Left ventricle myocardium inferior (tissue), 1 donor: ENCODE measurements at places on chromosomes 2 and 18. TPM values are rescaled to one million over a fixed set of nuclear protein-coding genes. Genes with fewer than 3 reads are reported as not detected.
A peak's percentile ranks its signal among the peaks of the same experiment; 100 is the strongest.

Gene EFR3B
- total RNA-seq = 8.7 TPM

GRCh38 chr18:9839211-9839610, 46.6 kb upstream of the TXNDC2 start:
- H3K27me3 ChIP-seq = no peaks in the 10 kb centered on the region
- H3K4me3 ChIP-seq = no peak overlapping the region
- H3K4me1 ChIP-seq = peaks cover 42% of the 10 kb centered on the region
- peak overlapping the region; percentile 84 for H3K27ac ChIP-seq

DNA sequence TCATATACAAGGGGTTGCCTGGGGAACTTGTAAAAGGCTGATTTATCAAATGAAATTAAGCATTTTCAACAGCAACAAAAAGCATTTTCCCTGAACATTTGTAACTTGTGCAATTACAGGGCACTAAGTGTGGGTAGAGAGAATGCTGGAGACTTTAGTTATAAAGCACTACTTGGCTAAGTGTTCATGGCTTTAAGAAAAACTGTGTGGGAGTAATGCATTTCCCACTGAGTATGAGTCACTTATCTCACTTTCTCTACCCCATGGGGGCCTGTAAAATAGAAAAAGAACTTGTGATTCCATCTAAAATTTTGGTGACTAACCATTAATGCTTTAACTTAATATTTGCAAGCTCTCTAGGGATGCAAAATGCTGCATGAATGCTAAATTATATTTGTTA, 193.4 kb downstream of the CCDC102B start:
- H3K36me3 ChIP-seq = no peaks in the 10 kb centered on the region
- no peak overlapping the region for H3K27ac ChIP-seq
- DNase-seq = no peak
- no peaks in the 10 kb centered on the region for H3K27me3 ChIP-seq
- H3K4me3 ChIP-seq = no peak overlapping the region

- DNase-seq = no peak
- H3K27me3 ChIP-seq = peaks cover 40% of the 10 kb centered on the region
- no peak overlapping the region for H3K27ac ChIP-seq
- peaks cover 63% of the 10 kb centered on the region for H3K4me1 ChIP-seq
These were observed 2.2 kb downstream of the ITM2C start for GRCh38 chr2:230866756-230867523.

DNA sequence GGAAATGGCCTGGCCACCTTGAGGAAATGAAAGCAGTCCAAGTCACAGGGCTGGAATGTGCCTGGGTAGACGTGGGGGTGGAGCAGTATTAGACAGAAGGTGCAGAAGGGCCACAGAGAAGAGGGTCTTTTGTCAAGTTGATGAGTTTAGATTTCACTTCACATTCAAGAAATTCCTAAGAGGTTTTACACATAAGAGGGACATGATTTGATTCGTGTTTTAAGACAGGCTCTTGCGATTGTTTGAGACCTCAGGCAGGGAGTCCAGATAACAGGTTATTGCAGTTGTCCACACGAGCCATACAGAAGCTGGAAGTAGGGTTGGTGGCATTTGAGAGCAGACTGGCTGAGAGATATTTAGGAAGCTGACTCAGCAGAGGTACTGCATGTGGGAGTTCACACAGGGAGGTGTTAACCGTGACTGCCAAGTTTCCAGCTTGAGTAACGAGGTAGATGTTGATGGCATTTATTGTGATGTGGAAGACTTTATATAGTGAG, 64.6 kb downstream of the NEB start:
- no peak overlapping the region for H3K4me3 ChIP-seq
- DNase-seq = no peak
- H3K4me1 ChIP-seq = peaks cover 19% of the 10 kb centered on the region
- H3K27me3 ChIP-seq = no peaks in the 10 kb centered on the region
- H3K27ac ChIP-seq = no peak overlapping the region

Gene PROKR1
- not detected for total RNA-seq

Gene OSGEPL1
- total RNA-seq = 9.8 TPM

Gene SLC4A3
- 426 TPM for total RNA-seq

Gene AMER3
- not detected for total RNA-seq

GRCh38 chr2:176390276-176391147, 121.3 kb downstream of the MTX2 start:
- no peak overlapping the region for H3K27ac ChIP-seq
- no peaks in the 10 kb centered on the region for H3K36me3 ChIP-seq
- DNase-seq = no peak
- H3K4me3 ChIP-seq = no peak overlapping the region

DNA sequence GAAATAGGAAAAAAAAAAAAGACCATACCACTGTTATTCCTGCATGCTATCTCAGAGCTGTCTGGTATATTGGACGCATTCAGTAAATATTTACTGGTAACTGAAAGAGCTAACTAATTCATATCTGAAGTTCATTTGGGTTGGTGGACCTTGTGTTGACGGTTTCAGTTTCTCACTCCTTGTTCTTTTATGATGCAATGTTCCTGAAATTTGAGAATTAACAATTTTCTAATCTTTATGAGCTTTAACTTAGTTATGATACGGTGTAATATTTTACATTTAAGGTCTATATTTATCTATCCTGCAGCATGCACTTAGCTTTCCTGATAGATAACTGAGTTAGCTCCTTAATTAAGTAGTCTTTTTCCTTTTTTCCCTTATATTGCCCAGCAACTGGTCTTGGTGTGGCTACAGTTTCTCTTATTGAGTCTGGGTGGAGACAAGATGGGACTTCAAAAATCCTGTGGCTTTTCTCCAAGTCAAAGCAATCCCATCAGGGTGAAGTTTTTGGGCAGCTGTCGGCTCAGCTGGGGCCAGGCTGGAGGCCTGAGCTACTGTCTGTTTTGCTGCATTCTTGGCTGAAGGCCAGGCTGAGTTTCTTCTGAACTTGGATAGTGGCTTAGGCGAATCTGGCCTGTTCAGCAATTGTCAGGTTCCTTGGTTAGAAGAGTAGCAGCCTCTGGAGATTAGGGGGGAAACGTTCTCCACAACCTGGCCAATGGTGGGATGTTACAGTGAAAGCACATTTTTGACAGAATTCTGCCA, 78.4 kb upstream of the MEX3C start:
- DNase-seq = peak; percentile 36
- H3K27ac ChIP-seq = no peak overlapping the region
- no peaks in the 10 kb centered on the region for H3K27me3 ChIP-seq
- H3K4me1 ChIP-seq = peaks cover 9% of the 10 kb centered on the region
- H3K36me3 ChIP-seq = no peaks in the 10 kb centered on the region

GRCh38 chr2:219681694-219682300, 54.4 kb downstream of the SLC4A3 start:
- no peaks in the 10 kb centered on the region for H3K36me3 ChIP-seq
- H3K27me3 ChIP-seq = peaks cover 5% of the 10 kb centered on the region
- peak overlapping the region; percentile 16 for H3K27ac ChIP-seq

DNA sequence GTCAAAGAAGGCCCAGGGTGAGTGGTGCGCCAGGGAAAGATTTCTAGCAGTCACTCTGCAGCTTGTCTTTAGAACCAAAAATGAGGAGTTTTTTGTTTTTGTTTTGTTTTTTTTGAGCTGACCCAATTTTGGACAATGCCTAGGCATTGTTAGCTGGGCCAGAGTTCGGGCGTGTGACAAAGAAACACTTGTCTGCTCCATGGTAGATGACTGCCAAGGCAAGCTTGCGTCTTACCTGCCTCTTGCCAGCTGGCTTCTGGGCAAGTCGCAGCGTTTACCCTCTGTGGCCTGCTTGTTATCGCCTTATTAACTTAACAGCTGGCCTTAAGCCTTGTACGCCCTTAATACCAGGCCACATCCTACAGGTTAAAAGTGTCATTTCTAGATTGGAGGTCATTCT, 114.3 kb downstream of the GALNT1 start:
- no peak overlapping the region for H3K4me3 ChIP-seq
- peak; percentile 75 for DNase-seq
- peaks cover 21% of the 10 kb centered on the region for H3K4me1 ChIP-seq
- H3K27ac ChIP-seq = peak overlapping the region; percentile 73

DNA sequence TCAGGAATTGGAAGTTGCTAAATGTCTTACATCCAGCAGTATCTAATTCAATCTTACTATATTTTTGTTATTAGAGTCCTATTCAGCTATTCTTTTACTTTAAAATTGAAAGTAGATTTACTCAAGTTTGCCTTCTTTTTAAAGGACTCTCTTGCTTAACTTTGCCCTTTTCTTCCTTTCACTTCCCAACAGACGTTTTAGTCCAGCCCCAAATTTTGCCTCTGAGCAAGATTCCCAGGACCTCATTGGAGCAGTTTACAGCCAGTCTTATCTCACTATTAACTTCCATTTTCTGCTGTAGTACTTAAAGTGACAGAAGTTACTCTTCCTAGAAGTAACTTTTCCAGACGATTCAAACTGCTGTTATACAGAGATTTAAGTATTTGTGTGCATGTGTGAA, 1.7 kb upstream of the PRKD3 start:
- peak overlapping the region; percentile 93 for H3K27ac ChIP-seq
- no peaks in the 10 kb centered on the region for H3K27me3 ChIP-seq
- DNase-seq = no peak
- H3K36me3 ChIP-seq = no peaks in the 10 kb centered on the region
- H3K4me3 ChIP-seq = peak overlapping the region; percentile 89

Gene PAX8
- total RNA-seq = 0.44 TPM

DNA sequence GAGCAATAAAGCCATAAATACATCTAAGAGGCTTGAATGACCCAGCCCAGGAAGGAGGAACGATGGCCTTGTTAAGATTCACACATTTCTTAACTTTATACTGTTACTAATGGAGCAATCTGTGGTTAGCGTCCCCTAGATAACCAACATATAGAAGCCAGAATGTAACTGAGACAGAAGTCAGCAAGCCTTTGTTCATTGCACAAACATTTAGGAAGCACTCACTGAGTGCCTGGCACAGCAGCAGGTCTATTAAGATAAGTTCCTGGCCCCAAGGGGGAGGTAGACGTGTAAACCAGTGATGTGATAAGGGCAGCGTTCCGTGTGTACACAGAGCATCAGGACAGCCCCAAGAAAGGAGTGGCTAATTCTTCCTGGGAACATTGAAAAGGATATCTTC, 63.6 kb upstream of the ATL2 start:
- no peak overlapping the region for H3K4me3 ChIP-seq
- H3K36me3 ChIP-seq = no peaks in the 10 kb centered on the region
- H3K27ac ChIP-seq = no peak overlapping the region
- no peaks in the 10 kb centered on the region for H3K27me3 ChIP-seq

DNA sequence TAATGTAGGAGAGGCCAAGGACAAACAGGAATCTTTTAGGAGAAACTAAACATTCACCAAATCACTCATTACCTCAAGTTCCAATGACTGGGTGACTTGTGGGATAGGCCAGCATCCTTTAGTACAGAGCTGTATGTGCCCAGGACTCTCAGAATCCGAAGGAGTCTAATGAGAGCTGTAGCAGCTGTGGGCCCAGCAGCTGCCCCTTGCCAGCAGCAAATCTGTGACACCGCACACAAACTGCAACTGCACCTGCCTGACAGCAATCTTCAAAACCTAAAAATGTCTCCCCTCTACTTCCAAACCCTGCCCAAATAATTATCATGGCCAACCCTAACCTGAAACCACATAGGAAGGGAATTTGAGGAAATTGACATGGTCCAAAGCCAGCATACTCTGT, 44.5 kb upstream of the ACVR2A start:
- no peak for DNase-seq
- no peak overlapping the region for H3K27ac ChIP-seq
- no peaks in the 10 kb centered on the region for H3K36me3 ChIP-seq
- H3K27me3 ChIP-seq = no peaks in the 10 kb centered on the region
- no peaks in the 10 kb centered on the region for H3K4me1 ChIP-seq

DNA sequence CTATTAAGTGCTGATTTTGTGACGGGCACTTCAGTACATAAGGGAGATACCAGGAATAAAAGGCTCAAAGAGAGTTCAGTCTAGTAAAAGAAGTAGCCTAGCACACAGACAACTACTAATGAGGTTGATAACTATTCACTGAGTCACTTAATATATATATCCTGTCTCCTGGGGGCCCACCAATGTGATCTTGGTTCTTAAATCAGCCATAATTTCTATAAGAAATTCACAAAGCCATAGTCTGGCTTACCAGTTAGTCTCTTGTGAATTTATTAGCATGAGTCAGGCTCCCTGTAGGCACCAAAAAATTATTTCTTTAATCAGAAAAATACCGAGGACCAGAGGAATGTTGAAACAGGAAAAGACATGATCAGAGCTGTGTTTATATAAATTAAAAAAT, 10.4 kb downstream of the KCNE4 start:
- H3K4me3 ChIP-seq = no peak overlapping the region
- H3K27ac ChIP-seq = no peak overlapping the region
- DNase-seq = no peak
- H3K36me3 ChIP-seq = no peaks in the 10 kb centered on the region

- H3K27me3 ChIP-seq = peaks cover 37% of the 10 kb centered on the region
- DNase-seq = no peak
- H3K27ac ChIP-seq = no peak overlapping the region
- H3K36me3 ChIP-seq = no peaks in the 10 kb centered on the region
These were observed 159.7 kb upstream of the ZNF236 start for GRCh38 chr18:76662626-76663025.

- no peak overlapping the region for H3K27ac ChIP-seq
- no peak for DNase-seq
- H3K4me3 ChIP-seq = no peak overlapping the region
- no peaks in the 10 kb centered on the region for H3K27me3 ChIP-seq
These were observed 22.5 kb downstream of the FAM210A start for GRCh38 chr18:13703899-13704298.

DNA sequence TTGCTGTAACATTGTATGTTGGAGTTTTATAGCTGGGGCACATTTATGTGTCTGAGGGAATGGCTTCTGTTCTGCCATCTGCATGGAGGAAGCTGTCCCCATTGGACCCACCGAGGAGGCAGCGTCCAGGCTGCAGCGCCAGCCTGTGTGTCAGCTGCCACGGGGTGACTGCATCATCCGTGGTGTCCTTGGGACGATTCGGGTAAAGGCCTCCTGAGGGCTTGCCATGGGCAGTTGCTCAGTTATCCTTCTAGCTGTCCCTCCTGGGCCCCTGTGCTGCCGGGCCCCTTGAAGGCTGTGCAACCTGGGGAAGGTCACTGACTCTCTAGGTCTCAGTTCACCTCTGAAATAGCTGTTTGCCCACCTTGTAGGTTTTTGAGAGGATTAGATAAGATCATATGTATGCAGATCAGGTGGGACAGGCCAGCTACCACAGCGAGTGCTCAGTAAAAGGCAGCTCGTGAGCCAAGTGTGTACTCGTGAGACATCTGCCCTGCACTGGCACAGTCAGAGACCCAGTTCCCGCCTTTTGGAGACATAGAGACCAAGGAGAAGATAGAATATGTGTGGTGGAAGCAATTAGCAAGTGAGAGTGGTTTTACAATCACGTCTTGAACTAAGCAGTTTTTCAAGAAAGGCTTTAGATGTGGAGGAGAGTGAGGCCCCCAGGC, 10.6 kb downstream of the LDLRAD4 start:
- H3K27ac ChIP-seq = peak overlapping the region; percentile 4
- no peak overlapping the region for H3K4me3 ChIP-seq
- H3K36me3 ChIP-seq = no peaks in the 10 kb centered on the region

DNA sequence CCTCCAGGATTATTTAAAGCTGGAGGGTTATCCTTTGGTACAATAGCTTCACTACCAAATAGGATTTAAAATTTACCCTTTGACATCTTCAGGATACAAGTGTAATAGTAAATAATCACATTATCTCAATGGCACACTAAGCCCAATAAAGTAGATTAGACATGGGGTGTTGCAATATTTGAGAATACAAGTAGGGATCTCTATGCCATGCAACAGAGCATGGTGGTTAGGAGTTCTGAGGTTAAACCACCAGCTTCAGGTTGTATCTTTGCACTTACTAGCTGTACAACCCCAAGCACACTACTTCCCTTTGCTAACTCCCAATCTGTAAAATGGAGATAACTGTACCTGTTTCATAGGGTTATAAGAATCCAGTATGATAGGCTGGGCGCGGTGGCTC, 6.2 kb downstream of the MBD2 start:
- no peak for DNase-seq
- H3K36me3 ChIP-seq = no peaks in the 10 kb centered on the region
